ENCODE measurements at places on chromosomes 6 and 20. TPM values are rescaled to one million over a fixed set of nuclear protein-coding genes. Genes with fewer than 3 reads are reported as not detected.

GLP1R gene
- not detected for total RNA-seq

GPX6 gene
- not detected for total RNA-seq

GRM4 gene
- under 0.01 TPM for total RNA-seq

SRSF12 gene
- under 0.01 TPM for total RNA-seq

SMIM8 gene
- total RNA-seq = 5.5 TPM

SLC22A1 gene
- total RNA-seq = 0.75 TPM

MROH8 gene
- total RNA-seq = 1.6 TPM

CLDN20 gene
- total RNA-seq = not detected

OR12D3 gene
- total RNA-seq = not detected

PI16 gene
- under 0.01 TPM for total RNA-seq

METTL24 gene
- 2.1 TPM for total RNA-seq

TNNC2 gene
- total RNA-seq = 1.4 TPM

TMEM200A gene
- total RNA-seq = 102 TPM

MAP7 gene
- 0.99 TPM for total RNA-seq

ZNF311 gene
- 1.3 TPM for total RNA-seq

BCKDHB gene
- 9.3 TPM for total RNA-seq

HLA-DRB1 gene
- 0.13 TPM for total RNA-seq

HM13 gene
- 71.5 TPM for total RNA-seq

SIRPB2 gene
- total RNA-seq = 0.13 TPM

LY6G6C gene
- not detected for total RNA-seq

HCRTR2 gene
- not detected for total RNA-seq

CARMIL1 gene
- 28.3 TPM for total RNA-seq

LAMA2 gene
- 109 TPM for total RNA-seq

PPDPF gene
- 33.0 TPM for total RNA-seq

RCAN2 gene
- 10.4 TPM for total RNA-seq

SPATA25 gene
- total RNA-seq = 1.4 TPM

ECHDC1 gene
- total RNA-seq = 46.0 TPM

Measured in aortic smooth muscle cell (primary cell).